Effector CD8-positive, alpha-beta T cell (primary cell): ENCODE measurements at places on chromosomes 11 and 22.

DNA sequence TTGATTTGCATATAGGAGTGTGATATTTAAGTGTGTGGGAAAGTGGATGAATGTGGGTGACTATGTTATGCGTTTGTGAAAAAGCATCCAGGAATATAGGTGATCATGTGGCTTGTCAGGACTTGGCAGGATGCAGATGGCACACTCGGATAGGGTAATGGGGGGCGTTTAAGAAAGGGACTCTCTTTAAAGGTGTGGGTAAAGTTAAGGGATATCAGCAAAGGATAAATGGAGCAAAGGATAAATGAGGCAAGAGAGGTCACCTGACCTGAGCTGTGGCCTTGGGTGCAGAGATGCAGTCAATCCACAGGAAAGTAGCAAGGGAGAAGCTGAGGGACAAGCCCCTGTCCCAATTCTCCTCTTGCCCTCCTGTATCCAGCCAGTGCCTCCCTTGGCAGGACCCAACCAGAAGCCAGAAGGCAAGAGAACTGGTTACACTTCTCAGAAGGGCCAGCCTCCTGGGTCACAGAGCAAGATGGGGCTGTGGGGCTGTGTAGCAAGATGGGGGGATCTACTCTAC, 47.5 kb upstream of the GRAMD1B start:
- DNase-seq = no peak

DNA sequence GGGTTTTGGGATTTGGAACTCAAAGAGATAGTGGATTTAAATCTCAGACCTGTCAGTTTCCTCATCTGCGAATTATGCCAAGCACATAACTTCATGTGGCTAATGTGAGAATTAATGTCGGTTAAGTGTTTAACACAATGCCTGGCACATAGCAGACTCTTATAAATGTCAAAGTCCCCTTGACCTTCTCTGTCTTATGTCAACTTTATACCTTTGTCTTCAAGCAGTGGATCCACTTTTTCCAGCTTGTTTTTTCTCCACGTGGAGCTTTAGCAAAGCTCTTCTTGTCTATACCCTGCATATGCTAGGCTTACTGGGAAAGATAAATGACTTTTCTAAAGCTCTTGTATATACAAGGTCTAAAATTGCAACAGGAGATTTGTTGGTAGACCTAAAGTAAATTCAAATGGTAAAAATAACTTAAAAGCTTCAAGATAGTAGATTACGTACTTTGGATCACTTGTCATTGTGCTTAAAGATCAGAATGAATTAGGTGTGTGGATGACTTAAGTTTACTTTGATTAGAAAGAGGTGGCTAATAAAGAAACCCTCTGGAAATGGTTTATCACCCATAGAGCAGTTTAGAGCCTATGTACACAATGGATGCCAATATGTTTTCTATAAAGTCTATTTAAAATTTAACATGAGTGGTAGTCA, 318.3 kb upstream of the SORL1-AS1 start:
- no peak for DNase-seq

DNA sequence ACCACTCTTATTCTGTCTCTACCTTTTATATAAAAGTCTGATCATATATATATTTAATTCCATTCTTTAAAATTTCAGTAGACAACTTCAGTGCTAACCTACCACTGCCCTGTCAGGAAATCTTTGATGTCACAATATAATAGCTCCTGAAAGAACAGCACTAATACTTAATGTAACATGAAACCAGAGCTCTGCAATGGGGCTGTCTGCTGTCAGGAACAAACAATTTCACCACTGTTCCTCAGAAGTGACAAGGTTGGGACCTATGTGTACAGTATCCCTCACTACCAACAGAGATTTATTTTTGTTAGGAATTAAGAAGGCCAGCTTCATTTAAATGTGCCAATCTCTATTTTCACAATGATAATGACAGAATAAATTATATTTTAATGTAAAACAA, 165.5 kb upstream of the C11orf58 start:
- DNase-seq = no peak

- no peak for DNase-seq
Observed at GRCh38 chr22:36918586-36919284, 5.3 kb downstream of the CSF2RB start.

DNA sequence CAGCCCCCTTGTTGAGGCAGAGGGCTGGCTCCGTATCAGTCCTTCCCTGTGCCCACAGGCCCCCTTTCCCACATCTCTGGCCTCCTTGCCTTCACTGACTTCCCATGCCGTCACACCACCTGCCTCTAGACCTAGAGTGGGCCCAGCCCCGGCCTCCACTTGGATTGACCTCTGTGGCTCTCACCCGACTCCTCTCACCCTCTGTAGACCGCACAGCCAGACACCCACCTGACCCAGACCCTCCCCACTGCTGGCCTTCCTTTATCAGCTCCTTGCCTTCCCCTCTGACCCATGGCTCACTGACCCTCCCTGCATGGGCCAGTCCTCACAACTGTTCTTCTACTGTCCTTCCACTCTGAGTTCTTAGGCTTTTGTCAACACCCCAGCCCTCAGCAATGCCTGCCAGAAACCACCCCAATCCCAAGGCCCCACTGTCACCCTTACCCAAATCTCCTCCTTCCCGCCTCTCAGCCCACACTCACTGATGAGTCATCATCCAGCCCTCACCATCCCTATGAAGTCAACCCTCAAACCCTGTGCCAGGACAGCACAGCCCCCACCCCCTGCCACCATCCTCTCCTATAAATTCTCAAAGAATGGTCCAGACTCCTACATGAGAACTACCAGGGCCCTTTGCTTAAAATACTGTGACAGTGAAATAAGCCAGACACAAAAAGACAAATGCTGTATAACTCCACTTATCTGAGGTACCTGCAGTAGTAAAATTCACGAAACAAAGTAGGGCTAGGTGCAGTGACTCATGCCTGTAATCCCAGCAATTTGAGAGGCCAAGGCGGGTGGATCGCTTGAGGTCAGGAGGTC, 53.4 kb downstream of the SCGB1A1 start:
- DNase-seq = no peak
